B cell (primary cell): ENCODE measurements at places on chromosomes 7 and 10. TPM values are rescaled to one million over a fixed set of nuclear protein-coding genes. Genes with fewer than 3 reads are reported as not detected.

CALHM1 gene
- 0.34 and 0.41 TPM in 2 replicates for total RNA-seq

ENTPD1 gene
- total RNA-seq: 96.3 and 108 TPM in 2 replicates

DNA sequence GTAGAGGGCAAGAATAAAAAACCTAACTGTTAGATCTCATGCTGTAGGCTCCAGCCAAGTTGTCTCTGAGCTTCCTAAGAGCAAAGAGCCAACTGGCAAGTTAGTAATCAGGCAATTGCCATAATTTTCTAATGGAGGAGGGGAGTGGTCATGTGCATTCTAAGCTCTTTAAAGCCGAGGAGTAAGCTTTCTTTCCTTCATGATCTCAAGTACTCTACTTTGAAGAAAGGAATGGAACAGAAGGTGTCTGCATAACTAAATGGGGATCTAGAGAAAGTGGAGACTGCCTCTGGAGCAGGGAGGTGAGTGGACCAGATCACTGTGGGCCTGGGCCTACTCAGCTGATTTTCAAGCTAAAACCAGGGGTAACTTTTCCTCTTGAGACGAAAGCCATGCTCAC, 37.7 kb upstream of the TOMM7 start:
- H3K4me1 ChIP-seq: peaks cover 2% of the 10 kb centered on the region
- DNase-seq: no peak
- no peak overlapping the region for H3K27ac ChIP-seq

DNAJC1 gene
- total RNA-seq: 15.4 and 16.1 TPM in 2 replicates

GNGT1 gene
- not detected in 2 replicates for total RNA-seq

MLLT10 gene
- total RNA-seq: 66.5 and 70.5 TPM in 2 replicates

GRCh38 chr7:68529221-68529620, 1069.1 kb upstream of the AUTS2 start:
- H3K27me3 ChIP-seq: no peaks in the 10 kb centered on the region
- H3K4me3 ChIP-seq: no peak overlapping the region
- DNase-seq: no peak
- H3K36me3 ChIP-seq: no peaks in the 10 kb centered on the region
- no peak overlapping the region for H3K27ac ChIP-seq

- no peaks in the 10 kb centered on the region for H3K27me3 ChIP-seq
- H3K4me1 ChIP-seq: no peaks in the 10 kb centered on the region
- no peak overlapping the region for H3K4me3 ChIP-seq
Observed at GRCh38 chr7:40231796-40232195, 97.0 kb downstream of the SUGCT start.

TMEM270 gene
- not detected in 2 replicates for total RNA-seq

TMEM229A gene
- total RNA-seq: not detected in 2 replicates

WIPF3 gene
- not detected in 2 replicates for total RNA-seq

DNA sequence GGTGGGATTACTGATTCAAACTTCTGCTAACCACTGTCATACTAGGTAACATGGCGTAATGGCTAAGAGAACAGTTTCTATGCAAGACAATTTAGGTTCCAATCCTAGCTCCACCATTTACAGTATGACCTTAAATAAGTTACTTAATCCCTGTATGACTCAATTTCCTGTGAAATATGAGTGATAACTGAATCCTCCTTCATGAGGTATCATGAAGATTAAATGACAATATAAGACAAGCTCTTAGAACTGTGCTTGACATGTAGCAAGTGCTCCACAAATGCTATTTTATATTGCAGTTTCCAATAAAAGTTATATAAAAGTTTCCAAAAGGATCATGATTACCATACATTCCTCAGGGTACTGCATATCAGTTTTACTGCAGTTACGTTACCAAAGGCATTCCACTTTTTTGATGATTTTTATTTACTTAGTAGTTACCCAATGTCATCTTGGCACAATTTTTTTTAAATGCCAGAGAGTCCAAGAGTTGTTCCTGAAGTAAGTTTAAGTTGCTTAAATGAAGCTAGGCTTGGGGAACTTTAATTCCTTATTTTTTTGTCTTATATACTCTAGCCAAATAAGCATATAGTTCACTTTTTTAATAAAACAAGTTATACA, 7.1 kb downstream of the DOCK4 start:
- no peak for DNase-seq
- no peaks in the 10 kb centered on the region for H3K36me3 ChIP-seq
- H3K27me3 ChIP-seq: no peaks in the 10 kb centered on the region
- no peak overlapping the region for H3K27ac ChIP-seq
- peaks cover 4% of the 10 kb centered on the region for H3K4me1 ChIP-seq

NCOA4 gene
- 69.7 and 71.2 TPM in 2 replicates for total RNA-seq

- no peaks in the 10 kb centered on the region for H3K36me3 ChIP-seq
- H3K4me1 ChIP-seq: no peaks in the 10 kb centered on the region
- no peak overlapping the region for H3K27ac ChIP-seq
Observed at GRCh38 chr7:68963552-68963951, 634.7 kb upstream of the AUTS2 start.

GRCh38 chr7:116576350-116577319, 51.8 kb downstream of the CAV1 start:
- no peaks in the 10 kb centered on the region for H3K36me3 ChIP-seq
- H3K27ac ChIP-seq: no peak overlapping the region
- H3K27me3 ChIP-seq: no peaks in the 10 kb centered on the region
- H3K4me3 ChIP-seq: no peak overlapping the region
